ENCODE measurements at places on chromosomes 1 and 21.

DNA sequence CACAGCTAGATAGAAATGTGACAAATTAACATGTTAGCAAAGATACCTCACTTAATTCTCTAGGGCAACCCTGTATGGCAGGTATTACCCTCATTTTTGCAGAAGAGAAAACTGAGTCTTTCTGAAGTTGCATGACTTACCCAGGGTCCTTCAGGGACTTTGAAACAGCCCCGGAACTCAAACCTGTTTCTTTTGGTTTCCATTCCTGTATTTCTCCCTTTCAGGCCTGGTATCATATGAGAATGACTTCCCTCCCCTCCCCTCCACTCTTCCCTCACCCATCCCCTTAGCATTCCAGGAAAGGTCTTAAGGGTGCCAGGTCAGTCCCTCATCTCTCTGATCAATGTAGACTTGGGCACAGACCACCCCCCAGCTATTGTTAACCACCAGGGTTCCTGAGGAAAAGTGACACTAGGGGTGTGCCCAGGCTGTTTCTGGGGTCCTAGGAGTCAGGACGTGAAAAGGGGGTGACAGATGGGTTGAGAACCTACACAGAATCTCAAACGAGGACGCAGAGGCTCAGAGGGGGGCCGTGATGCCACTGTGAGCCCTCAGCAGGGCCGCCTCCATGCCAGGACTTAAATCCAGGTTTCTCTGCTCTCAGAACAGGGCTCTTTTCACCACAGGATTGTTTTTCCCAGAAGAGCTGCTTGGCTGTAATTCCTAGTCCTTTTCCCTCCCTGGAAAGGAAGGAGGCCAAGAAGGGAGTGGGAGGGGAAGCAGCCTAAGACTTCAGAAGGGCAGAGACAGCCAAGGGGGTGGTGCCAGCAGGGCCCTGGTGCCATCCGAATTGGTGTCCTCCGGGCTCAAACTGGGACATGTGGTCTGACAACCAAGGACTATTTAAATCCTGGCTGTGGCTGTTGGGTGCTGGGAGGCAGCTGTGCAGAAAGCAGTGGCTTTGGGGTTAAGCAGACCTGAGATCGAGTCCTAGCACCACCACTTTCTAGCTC is 2.1 kb upstream of the WASF2 start:
- no peak for DNase-seq

GRCh38 chr1:54124472-54124871 is 28.3 kb downstream of the CDCP2 start:
- no peak for DNase-seq

GRCh38 chr21:31136891-31137290 is 98.6 kb upstream of the KRTAP19-8 start:
- no peak for DNase-seq

- no peak for DNase-seq
Measured at GRCh38 chr1:172266528-172267174, 153.8 kb upstream of the C1orf105 start.

DNA sequence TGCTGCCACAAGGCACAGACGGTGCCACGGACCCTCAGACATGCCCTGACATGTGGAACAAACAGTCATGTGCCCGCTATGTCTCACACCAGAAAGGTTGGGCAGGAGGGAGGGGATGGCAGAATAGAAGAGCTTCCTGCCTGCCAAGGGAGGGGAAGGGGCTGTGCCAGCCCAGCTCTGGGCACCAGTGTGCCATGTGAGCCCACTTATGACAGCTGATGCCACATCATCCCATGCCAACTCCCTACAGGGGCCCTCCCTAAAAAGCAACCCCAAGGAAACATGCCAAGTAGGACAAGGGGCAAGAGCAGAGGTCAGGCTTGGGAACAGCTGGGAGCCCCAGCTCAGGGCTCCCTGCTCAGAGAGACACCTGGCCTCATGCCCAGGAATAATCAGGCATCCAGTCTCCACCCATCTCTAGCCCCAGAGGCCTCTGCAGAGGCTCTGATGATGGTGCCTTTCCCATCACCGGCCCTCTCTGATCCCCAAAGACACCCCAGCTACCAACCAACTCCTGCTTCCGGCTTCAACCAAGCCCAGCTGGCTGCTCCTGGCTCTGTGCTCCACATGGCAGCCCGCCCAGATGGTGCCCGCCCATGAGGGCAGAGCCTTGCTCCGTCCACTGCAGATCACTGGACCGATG is 10.3 kb downstream of the ADGRB2 start:
- DNase-seq = no peak

- no peak for DNase-seq
Measured at GRCh38 chr21:33348706-33349105, 23.9 kb downstream of the IFNAR1 start.

DNA sequence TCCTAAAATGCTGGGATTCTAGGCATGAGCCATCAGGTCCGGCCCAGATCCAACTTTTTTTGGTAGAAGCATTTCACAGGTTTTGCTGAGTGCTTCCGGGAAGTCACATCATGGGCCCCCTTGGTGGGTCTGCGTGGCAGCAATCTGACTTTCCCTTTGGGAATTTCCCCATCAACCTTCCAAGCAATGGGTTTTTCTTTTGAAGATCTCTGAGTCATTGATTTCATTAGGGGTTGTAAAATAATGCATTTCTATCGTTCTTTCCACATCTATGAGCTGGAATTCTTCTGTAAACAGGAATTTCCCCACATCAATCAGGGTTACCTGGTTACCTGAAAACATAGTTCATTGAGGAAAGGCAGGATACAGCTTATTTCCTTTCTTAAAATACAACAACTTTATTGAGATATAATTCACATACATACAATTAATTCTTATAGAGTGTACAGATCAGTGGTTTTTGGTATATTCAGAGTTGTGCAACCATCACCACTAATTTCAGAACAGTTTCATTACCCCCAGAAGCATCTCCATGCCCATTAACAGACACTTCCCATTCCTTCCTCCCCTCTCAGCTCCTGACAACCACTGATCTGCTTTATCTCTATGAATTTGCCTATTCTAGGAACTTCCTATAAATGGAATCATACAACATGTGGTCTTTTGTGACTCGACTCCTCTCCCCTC is 9.9 kb upstream of the ZBTB17 start:
- DNase-seq = no peak

DNA sequence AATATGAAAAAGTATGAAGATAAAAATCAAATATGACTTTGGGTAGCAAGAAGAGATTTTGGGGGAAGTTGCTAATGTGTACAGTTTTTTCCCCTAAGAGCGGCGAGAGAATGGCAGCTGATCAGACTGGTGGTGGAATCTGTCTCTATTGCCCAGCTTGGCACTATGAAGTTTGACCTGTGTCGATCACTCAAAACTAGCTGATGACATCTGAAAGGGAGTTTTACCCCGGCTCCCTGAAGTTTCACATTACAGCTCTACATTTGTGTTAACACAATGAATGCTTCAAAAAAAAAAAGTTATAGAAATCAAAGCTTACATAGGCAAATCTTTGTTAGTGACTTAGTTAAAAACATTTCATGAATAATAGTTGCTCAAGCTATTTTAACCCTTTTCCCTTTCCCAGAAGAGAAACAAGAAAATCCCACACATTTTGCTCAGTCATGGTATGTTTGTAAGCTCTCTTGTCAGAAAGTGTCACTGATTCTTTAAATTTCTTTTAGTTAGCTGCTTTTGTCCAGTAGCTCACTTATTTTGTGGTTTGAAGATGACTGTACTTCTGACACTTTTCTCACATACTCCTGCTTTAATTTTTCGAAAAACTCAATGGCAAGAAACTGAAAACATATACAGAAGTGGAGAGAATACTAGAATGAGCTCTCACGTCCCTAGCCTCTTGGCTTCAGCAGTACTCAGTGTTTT is 41.3 kb downstream of the DYRK1A start:
- DNase-seq = no peak

- no peak for DNase-seq
Measured at GRCh38 chr21:38661197-38661871, 144.4 kb upstream of the ETS2 start.

- DNase-seq = no peak
Measured at GRCh38 chr1:157363660-157364140, 188.6 kb downstream of the FCRL5 start.

- DNase-seq = no peak
Measured at GRCh38 chr1:118137900-118138299, 47.1 kb downstream of the SPAG17 start.

DNA sequence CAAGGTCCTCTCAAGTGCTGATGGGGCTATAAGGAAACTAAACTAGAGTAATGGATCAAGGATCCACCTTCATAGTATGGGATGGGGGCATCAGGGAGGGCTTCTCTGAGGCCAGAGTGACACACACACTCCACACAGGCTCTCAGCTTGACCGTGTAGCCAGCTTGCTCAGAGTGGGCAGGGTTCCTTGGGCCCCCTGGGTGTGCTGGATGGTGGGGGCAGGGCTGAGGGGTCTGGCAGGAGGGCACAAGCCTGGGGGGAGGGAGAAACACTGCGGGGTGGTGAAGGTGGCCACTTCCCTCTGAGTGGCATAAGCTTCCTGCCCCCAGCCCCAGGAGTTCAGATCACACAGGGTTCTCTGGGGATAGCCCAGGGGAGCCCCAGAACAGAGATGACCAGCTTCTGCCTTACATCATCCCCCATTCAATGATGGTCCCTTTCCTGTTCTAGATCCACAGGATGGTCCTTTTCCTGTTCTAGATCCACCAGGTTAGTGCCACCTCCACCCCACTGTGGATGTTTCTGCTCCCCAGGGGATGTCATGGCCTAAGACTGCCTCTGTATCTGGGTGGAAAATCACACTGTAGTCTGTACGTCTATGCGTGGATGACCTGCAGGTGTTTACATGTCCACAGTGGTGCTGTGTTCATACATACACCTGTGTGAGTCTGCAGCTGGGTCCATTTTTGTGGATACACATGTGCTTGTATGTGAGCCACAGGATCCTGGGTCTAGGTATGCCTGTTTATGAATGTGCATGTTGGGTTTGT is 525.0 kb downstream of the PTPRU start:
- no peak for DNase-seq

DNA sequence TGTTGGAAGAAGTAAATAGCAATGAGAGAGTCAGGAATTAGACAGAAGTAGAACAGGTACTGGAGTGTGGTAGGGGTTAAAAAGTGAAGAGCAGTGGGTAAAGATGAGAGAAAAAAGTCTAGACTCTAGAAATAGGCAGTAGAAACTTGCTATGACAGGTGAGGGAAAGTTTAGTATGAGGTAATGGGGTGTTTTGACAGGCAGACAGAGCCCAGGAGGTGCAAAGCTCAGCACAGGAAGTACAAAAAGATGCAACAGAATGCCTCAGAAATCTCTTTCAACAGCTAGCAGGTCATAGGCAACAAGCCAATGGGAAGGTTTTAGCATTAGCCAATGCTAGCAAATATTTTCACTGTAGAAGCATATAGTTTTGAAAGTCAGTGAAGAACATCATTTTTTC is 319.1 kb upstream of the SGIP1 start:
- DNase-seq = no peak

GRCh38 chr1:162554258-162554657 is 7.3 kb upstream of the UAP1 start:
- no peak for DNase-seq

- no peak for DNase-seq
Measured at GRCh38 chr1:87330885-87331364, 2.2 kb downstream of the LMO4 start.

DNA sequence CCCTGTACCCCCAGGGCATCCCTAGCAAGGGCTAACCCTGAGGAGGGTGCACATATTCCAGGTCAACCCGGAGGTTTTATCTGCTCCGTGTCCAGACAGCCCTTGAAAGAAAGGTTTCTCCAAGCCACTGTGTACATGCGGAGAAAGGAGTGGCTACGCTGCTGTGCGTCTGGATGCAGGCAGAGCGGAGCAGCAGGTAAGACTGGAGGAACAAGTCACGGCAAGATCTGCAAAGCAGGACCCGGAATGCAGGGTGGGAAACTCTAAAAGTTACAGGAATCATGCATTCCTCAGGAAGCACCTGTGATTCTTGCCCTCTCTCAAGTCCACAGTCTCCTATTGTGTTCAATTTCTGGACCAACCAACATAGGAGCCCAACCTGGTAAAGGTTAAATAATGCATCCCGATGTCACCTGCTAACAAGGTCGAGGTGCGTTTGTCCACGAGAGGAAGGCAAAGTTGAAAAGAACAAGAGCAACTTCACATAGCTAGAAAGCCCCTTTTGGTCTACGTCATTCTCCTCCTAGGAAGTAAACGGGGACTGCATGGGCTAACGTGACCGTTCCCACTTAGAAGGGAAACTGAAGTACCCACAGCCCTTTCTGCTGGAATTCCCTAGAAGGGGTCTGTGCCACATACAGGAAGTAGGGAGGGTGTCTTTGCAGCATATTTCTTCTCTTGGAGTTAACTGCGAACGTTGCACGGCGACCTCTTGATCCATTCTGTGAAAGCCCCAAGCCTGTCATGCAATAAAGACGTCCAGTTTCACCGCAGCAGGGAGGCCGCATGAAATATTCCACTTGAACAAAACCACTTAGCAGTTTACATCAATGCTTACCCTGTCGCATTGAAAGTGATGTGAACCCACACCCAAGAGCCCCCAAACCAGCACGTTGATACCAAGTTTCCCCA is 5.8 kb downstream of the TIAM1 start:
- no peak for DNase-seq

DNA sequence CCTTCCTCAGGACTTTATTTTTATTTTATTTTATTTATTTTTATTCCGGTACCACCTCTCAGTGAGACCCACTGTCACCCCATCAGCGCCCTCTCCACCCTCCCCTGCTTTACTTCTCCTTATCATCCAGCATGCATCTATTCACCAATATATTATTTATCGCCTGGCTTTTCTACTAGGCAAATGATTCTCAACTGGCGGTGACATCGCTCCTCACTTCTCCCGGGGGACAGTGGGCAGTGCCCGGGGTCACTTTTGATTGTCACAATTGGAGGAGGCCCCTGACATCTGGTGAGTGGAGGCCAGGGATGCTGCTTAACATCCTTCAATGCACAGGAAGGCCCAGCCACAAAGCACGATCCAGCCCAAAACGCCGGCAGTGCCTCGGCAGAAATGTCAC is 138.7 kb downstream of the ETS2 start:
- no peak for DNase-seq

DNA sequence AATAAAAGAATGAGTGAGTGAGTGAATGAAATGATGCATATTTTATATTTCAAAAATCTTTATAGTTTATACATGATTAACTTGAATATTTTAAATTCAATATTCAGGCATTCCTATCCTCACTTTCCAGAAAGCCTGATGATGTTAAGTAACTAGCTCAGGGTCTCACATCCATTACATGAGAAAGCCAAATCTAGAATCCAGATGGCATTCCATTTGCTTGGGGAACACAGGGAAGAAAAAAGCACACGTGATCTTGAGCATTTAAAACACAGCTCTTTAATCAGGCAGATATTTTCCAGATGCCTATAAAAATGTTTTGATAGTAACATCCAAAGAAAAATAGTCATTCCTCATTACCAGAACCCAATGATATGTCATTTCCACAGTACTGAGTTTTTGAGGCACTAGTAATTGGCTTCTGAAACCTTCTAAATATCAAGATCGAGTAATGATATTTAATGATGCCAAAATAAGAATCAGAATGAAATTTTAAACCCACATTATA is 291.9 kb downstream of the DSCAM start:
- no peak for DNase-seq

DNA sequence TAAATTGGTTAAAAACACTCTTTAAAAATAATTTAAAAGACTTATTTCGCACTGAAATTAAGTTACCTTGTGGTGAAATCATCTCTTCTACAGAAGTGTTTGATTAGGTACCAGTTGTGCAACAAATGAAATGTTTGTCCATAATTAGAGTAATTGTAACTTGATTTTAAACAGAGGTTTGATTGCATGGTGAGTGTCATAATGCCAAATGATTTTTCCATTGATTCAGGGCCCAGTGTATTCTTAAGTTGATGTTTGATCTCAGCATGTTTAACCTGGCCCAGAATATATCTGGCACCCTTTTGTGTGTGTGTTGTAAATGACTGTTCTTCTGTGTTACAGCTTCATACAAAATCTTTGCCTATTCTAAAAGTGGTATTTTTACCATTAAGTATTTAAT is 28.5 kb downstream of the LRRC8B start:
- no peak for DNase-seq
